CD4-positive, alpha-beta T cell treated with Interleukin-21 for 1 hour (primary cell): ENCODE measurements at places on chromosomes 4 and X.

GRCh38 chr4:32841217-32841616 lies 2121.0 kb downstream of the PCDH7 start:
- no peak for DNase-seq

GRCh38 chr4:10183462-10183861 lies 66.9 kb upstream of the WDR1 start:
- DNase-seq: no peak

DNA sequence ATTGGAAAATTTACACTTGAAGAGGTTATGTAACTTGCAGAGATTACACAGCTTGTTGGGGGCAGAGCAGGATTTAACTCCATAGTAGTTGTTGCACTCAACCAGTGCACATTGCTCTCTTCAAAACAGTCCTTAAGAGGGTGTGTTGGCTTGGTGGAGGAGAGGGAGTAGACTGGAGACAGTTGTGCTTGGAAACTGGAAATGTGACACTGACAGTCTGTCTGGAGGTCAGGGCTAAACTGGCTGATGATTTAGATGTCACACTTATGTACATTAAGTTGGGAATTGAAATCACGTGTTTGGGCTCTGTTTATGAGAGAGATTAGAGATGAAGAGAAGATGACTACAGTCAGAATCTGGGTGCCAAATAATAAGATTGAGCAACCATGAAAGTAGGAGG lies 32.9 kb downstream of the CCSER1 start:
- no peak for DNase-seq

- DNase-seq: no peak
Measured at GRCh38 chr4:95288552-95288951, 260.2 kb downstream of the UNC5C start.

DNA sequence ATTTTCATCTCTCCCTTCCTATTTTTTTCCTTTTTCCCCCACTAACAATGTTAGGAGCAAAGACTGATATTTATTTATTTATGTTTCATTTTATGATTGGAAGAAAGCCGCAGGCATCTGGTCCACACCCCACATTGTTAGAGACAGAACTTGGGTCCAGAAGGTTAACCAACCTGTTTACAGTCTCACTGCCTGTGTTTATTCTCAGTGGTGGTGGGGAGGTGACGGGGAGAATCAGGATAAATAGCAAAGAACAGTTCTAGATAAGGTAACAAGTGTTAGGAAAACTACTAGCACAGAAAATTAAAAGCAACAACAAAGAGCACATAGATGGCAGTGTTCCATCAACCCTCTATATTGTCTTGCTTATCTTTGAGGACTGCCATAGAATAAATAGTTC lies 301.7 kb upstream of the DIPK2B start:
- no peak for DNase-seq

DNA sequence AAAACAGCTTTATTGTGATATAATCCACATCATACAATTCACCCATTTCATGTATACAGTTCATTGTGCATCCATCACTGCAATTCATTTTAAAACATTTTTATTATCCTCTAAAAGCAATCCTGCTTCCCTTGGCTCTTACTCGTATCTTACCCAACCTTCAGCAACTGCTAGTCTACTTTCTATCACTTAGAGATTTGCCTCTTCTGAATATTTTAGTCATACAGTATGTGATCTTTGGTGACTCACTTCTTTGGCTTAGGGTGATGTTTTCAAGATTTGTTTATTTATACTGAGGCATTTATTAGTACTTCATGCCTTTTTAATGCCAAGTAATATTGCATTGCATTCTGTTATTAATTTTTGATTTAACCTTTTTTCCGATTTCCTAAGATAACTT lies 15.0 kb upstream of the MSMO1 start:
- no peak for DNase-seq

GRCh38 chr4:52752936-52753335 lies 1.7 kb upstream of the ERVMER34-1 start:
- no peak for DNase-seq

DNA sequence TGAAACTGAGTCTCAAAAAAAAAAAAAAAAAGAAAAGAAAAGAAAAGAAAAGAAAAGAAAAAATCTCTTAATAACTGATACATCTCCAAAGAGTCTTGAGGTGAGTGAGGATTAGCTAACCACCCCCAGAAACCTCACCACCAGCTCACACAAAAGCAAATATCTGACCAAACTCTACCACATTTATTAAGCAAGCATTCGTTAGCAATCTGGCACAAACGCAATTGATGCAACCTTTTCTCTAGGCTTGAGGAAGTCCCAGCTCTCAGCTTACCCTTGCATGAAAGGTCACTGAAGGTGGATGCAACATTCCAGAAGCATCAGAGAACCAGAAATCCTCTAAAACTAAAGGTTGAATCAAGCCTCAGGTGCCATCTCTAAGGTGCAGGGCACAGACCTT lies 231.9 kb upstream of the BCOR start:
- DNase-seq: no peak

GRCh38 chrX:10901290-10901633 lies 209.9 kb upstream of the HCCS start:
- no peak for DNase-seq

DNA sequence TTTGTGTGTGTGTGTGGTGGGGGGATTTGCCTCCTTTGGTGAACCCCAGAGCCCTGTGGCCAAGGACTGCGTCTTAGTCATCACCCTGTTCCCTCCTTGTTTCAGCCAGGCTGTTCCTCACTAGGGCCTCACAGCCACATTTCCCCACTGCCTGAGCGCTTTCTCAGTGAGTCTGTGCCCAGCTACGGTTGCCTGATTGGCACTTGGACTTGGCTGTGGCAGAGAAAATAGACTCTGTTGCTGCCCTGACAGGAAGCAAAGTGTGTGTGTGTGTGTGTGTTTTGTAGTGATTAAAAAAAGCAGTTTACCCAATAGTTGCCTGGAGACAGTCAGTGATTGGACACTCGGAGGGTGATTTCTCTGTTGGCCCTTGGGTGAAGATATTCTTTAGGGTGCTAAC lies 113.0 kb downstream of the UCHL1 start:
- DNase-seq: no peak

DNA sequence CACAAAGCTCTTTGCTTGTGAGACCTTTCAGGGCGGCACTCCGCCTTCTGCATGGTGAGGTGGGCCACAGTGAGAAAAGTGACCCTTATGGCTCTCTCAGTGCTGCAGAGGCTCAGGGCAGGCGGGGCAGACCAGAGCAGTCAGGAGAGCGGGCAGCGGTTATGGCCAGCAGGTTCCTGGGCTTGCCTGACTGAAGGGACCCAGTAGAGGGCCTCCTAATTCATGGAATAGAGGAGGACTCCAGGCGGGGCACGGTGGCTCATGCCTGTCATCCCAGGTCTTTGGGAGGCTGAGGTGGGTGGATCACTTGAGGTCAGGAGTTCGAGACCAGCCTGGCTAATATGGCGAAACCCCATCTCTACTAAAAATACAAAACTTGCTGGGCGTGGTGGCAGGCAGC lies 91.4 kb downstream of the CLNK start:
- no peak for DNase-seq

GRCh38 chr4:34363842-34364241 lies 1880.5 kb downstream of the ARAP2 start:
- DNase-seq: no peak

DNA sequence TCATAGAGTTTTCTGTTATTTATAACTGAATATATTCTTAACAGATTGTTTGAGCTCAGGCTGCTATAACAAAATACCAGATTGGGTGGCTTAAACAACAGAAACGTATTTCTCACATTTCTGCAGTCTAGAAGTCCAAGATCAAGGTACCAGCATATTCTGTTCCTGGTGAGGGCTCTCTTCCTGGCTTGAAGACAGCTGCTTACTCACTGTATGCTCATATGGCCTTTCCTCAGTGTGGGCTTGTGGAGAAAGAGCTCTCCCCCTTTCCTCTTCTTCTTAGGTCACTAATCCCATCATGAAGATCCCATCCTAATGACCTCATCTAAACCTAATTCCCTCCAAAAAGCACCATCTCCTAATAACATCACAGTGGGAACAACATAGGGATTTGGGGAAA lies 117.8 kb downstream of the RASGEF1B start:
- DNase-seq: no peak

DNA sequence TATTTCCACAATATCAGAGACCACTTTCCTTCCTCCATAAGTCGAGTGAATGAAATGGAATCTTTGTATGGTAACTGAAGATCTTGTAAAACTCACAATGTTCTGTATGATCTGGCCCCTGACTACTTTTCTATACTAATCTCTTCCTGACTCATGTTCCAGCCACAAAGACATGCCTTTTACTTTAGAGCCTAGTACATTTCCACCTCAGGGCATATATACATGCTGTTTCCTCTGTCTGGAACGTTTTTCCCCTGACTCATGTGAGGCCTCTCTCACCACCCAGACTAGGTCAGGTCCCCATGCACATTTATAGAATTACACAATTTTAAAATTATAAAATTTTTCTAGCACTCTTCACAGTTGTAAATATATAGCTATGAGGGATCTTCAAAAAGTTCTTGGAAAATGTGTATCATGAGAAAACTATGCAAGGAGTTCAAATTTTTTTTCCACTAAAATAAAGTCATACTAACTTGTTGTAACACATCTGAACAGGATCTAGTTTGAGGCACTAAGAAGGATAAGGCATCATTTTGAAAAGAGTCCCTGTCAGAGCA lies 208.8 kb downstream of the SH2D1A start:
- DNase-seq: no peak

DNA sequence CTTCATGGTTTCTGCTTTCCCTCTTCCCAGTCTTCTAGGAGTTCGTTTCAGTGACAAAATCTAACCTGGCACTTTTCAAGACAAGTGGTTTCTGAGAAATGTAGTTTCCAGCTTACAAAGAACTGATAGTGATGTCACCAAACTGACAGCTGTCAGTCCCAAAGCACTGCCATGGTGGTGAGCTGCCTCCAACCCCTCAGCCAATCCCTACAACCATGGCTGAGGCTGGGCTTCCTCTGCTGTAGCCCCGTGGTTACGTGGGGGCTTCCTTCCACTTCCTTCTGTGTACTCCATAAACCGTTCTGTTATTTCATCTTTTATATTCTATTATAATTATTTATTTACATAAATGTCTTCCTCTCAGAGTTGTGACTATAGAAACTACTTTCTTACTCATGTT lies 198.6 kb upstream of the AGA start:
- no peak for DNase-seq

GRCh38 chrX:68499543-68500504 lies 973 bp downstream of the YIPF6 start:
- no peak for DNase-seq

DNA sequence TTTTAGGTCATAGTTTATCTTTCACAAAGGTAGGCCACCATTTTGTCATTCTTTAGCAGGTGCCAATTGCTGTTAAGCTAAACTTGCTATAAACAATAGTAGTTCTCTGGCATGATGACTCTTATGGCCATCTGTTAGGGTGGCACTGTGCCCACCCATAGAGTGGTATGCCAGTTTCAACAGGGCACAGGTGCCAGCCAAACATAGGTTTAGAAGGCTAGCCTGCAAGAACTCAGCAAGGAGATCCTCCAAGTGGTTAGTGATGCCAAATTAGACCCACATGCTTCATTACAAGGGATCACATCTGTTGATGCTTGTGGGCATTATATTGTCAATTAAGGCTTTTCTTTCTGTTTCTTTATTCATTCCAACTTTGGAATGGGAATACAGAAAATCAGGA lies 204.5 kb downstream of the FMR1NB start:
- no peak for DNase-seq

DNA sequence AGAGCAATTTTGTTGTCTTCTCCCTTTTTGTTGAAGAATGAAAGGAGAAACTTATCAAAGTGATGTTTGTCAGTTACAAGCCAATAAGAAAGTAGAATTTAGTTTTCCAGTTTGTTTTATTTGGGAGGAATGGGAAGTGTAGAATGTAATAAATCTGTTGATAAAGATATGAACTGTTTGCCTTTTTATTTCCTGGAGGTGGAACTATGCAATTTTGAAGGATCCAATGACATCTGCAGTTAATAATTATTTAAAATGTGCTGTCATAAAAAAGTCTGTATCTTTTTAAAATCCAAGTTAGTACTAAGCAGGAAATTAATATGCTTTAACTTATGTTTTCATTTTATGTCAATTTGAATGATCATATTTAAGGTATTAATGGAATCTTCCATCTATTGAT lies 44.9 kb downstream of the PF4 start:
- no peak for DNase-seq

DNA sequence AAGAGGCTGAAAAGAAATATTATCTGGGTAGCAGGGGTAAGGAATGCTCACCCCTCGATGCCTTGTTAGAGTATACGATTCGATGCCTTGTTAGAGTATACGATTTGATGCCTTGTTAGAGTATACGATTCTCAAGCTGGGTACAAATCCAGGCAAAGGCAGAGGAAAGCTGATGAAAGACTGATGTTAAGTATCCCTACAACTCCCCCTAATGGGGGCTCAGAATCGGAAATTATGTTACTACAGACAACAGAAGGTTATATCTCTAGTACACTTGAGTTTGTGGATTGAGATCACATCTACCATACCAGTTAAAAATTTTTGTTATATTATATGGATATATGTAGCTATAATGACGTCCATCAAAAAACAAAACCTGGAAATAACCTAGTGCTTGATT lies 4.8 kb downstream of the LRRC66 start:
- DNase-seq: no peak

DNA sequence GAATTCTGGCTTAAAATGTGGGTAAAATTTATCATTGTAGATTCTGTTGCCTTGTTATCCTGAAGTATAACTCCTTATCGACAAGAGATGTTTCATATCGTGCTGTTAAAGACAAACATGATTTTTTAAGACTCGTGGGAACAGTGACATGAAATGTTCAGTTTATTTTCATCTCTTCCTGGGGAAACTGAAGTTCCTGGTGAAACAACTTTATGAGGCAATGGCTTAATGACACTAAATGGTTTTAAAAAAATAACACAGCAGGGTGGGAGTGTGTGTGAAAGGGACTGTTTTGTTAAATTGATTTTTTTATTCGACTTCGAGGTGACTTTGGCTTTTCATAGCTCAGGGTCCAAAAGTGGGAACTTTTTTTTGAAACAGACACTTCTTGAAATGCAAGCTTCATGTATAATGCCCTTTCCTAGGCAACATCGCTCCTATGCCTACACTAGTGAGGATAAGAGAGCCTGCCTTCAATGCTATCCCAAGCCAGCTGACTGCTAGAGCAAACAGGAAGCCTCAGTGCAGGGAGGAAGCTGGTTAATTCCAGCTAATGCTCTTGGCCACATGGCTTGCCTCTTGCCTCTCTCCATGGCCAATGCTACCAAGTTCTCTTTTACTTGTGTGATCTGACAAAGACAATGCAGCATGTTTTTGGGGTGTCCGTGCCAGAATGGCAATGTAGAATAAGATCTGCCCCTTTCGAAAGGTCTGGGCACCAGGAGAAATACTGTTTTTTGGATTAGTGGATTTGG lies 80.9 kb upstream of the PLAC1 start:
- DNase-seq: no peak

DNA sequence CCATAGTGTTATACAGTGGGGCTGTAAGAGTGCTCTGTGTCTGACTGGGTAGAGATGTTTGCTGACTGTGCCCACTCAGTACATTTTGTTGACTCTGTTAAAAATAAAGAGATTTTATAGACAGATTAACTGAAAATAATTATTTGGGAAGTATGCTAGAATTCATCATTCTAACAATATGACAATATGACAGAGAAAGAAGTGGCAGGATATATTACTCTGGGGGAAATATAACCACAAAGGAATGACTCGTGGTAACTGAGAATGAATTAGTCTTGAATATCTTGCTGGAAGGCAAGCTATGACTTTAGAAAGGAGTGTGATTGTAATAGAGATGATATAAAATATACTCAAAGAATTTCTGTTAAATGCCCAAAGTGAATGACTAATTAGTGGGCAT lies 46.8 kb downstream of the TMEM165 start:
- no peak for DNase-seq

GRCh38 chrX:53458082-53458481 lies 23.9 kb upstream of the HSD17B10 start:
- DNase-seq: no peak
